Spinal cord (tissue), 10 donors: ENCODE measurements at places on chromosomes 6 and 20.

DNA sequence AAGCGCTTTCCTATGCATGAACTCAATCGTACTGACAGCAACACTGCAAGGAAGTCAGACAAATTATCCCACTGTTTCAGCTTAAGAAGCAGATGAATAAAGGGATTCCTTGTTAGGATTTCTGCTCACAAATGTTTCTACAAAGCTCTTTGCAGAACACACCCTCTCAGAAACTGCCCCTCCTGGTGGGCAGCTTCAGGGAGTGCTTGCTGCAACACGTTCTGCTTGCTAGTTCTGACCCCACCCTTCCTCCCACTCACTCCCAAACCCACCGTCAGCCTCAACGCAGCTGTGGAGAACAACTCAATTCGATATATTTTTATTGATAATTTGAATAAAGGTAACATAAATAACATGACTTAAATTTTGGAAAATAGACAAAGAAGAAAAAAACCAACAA lies 250.8 kb upstream of the PRDM1 start:
- DNase-seq, result no peak
- no peak overlapping the region for H3K27ac ChIP-seq
- H3K27me3 ChIP-seq, result no peaks in the 10 kb centered on the region

DNA sequence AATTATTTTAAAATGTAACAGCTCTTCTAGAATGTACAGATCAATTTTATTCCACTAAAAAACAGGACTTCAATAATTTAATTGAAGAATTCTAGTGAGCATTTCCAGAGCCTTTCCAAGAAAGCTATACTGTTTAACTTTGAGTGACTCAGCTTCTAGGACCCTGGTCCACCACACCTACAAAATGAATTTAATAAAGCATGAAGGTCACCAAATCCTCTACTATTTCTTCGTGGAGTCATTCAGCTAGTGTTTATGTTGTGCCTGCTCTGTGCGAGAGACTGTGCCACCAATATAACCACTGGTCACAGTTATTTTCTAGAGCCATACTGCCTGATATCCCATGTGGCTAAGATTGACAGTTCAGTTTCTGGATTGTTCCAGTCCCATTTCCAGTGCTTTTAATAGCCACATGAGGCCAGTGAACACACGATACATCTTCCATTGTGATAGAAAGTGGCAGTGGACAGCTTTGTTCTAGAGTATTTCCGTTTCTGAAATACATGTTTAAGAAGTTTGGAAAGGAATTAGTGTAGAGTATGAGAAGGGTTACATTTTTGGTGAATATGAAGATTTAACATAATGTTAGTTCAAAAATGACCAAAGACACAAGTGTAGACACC lies 160.7 kb downstream of the MTHFD1L start:
- no peak for DNase-seq
- peaks cover 6% of the 10 kb centered on the region for H3K4me1 ChIP-seq
- H3K36me3 ChIP-seq, result no peaks in the 10 kb centered on the region
- no peaks in the 10 kb centered on the region for H3K27me3 ChIP-seq
- no peak overlapping the region for H3K27ac ChIP-seq

DNA sequence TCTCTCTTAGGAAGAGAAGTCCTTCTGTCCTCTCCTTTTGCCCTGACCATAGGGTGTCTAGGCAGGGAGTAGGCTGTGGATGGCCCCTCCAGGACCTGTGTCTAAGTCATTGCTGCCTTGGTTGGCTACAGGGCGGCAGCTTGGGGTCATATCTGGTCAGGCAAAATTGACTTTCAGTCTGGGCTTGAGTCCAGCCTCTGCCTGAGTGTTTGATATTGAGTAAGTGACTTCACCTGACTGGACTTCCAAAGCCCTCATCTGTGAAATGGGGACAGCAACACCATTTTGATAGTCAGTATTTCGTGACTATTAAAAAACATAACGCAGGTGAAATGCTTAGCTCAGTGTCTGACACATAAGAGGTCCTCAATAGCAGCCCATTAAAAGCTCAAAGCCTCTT lies 4.6 kb downstream of the TGM3 start:
- no peak for DNase-seq
- H3K27me3 ChIP-seq, result no peaks in the 10 kb centered on the region
- H3K4me1 ChIP-seq, result peaks cover 7% of the 10 kb centered on the region
- H3K27ac ChIP-seq, result no peak overlapping the region
- H3K4me3 ChIP-seq, result no peak overlapping the region

DNA sequence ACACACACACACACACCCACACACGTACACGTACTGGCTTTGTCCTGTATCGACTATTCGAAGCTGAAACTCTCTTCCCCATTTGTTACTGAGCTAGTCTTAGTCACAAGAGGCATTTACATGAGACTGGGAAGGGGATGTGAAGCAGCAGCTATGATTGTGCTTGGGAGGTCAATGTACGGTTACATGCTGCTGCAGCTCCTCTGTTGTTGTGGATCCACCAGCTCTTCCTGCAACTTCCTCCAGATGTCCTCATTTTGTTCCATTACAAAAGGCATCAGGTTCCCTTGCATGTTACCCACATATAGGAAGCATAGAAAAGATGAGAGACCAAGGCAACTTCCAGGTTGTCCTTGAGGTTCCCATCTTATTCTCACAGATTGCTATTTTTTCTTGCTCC lies 612.4 kb upstream of the IMPG1 start:
- DNase-seq, result peak; percentile 56
- H3K27ac ChIP-seq, result no peak overlapping the region
- no peaks in the 10 kb centered on the region for H3K36me3 ChIP-seq
- H3K27me3 ChIP-seq, result no peaks in the 10 kb centered on the region
- no peak overlapping the region for H3K4me3 ChIP-seq

- no peaks in the 10 kb centered on the region for H3K36me3 ChIP-seq
- no peaks in the 10 kb centered on the region for H3K27me3 ChIP-seq
- H3K4me1 ChIP-seq, result no peaks in the 10 kb centered on the region
- H3K27ac ChIP-seq, result no peak overlapping the region
- no peak for DNase-seq
Observed at GRCh38 chr20:17061715-17062114, 165.1 kb upstream of the PCSK2 start.

DNA sequence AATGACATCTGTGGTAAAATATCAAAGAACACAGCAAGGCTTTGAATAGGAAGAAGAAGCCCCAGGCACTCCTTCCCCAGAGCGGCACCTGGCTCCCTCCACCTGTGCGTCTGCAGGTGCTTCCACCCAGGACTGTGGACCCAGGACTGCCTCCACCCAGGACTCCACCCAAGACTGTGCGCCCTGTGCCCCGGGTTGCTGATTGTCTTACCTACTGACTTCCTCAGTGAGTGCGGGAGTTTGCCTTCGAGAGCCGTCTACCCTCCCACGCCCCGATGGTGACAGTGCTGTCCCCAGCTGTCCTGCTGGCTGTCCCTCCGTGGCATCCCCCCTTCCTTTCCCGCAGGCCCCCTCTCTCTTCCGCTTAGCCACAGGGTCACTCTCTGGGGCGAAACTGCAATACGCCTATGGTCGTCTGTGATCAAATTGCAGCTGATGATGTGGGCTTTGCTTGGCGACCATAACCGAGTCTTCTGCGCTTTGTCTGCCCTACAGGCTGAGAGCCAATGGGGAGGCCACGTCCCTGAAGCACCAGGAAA lies 52.1 kb downstream of the IRF4 start:
- H3K36me3 ChIP-seq, result no peaks in the 10 kb centered on the region
- no peak overlapping the region for H3K27ac ChIP-seq
- H3K4me3 ChIP-seq, result no peak overlapping the region
- H3K27me3 ChIP-seq, result no peaks in the 10 kb centered on the region

GRCh38 chr6:19879663-19880062 lies 42.5 kb downstream of the ID4 start:
- H3K4me3 ChIP-seq, result no peak overlapping the region
- no peak overlapping the region for H3K27ac ChIP-seq
- H3K27me3 ChIP-seq, result no peaks in the 10 kb centered on the region
- DNase-seq, result no peak
- H3K36me3 ChIP-seq, result no peaks in the 10 kb centered on the region

GRCh38 chr6:3803627-3804468 lies 45.3 kb upstream of the FAM50B start:
- H3K27ac ChIP-seq, result peak overlapping the region; percentile 20
- no peak overlapping the region for H3K4me3 ChIP-seq
- no peaks in the 10 kb centered on the region for H3K36me3 ChIP-seq
- DNase-seq, result no peak
- H3K27me3 ChIP-seq, result no peaks in the 10 kb centered on the region
